NCI-H748 treated with DMSO at 0.1 percent for 48 hours (cell line): ENCODE measurements at places on chromosomes 13 and 19.

- no peak for DNase-seq
Observed at GRCh38 chr19:2266183-2266993, 10.2 kb upstream of the JSRP1 start.

- DNase-seq = no peak
Observed at GRCh38 chr19:3389876-3390371, 23.5 kb downstream of the NFIC start.

GRCh38 chr13:110028838-110029621 lies 242.6 kb upstream of the IRS2 start:
- DNase-seq = no peak

DNA sequence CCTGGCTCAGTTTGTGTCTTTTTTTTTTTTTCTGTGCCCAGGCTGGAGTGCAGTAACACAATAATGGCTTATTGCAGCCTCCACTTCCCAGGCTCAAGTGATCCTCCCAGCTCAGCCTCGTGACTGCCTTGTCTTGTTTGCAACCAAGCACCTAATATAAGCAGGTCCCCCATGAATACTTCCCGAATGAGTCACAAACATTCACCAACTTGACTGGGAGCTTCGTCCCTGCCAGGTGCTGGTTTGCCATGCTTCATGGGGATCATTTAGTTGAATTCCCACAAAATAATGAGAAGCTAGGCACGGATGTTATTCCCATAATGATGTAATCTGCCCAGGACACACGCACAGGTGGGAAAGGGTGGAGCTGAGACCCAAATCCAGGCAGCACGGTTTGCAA lies 176.5 kb downstream of the CACNA1A start:
- DNase-seq = no peak

DNA sequence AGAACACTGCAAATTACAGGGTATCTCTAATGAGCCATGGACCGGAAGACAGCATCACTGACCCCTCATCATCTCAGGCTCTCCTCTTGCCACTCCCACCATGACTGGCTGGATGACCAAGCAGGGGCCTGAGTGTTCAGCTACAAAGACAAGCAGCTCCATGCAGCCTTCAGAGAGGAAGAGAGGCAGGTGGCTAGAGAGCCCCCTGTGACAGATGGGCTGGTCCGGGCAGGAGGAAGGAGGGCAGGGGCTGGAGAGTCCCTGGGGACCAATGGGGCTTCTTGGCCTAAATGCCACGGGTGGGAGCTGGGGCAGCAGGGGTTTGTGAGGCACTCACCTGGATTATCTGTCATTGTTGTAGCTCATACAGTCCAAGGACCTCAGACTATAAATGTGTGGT lies 12.8 kb upstream of the RASA3 start:
- no peak for DNase-seq

- no peak for DNase-seq
Observed at GRCh38 chr13:47459512-47459911, 541.6 kb downstream of the SUCLA2 start.

- no peak for DNase-seq
Observed at GRCh38 chr19:32200312-32201038, 144.9 kb upstream of the ZNF507 start.

DNA sequence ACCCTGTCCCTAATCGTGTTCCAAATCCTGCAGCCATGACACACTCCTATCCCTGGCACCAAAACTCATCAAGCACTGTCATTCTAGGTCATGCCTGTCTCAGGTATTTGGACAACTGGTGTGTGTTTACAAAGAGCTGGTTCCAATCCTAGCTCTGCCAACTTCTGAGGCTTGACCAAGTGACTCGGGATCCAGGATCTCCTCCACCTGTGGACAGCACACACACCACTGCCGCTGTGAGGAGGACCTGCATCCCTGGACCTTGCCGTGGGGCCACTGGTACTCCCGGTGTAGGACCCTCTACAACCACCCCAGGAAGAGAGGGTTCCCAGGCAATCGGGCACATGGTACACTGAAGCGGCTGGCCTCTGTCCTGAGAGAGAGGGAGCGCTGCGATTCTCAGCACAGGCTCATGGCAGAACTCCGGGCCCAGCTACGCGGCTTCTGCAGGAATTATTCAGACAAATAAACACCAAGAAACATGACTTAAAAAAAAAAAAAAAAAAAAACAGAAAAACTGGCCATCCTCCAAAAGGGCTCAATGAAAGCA lies 20.4 kb downstream of the MLLT1 start:
- no peak for DNase-seq

DNA sequence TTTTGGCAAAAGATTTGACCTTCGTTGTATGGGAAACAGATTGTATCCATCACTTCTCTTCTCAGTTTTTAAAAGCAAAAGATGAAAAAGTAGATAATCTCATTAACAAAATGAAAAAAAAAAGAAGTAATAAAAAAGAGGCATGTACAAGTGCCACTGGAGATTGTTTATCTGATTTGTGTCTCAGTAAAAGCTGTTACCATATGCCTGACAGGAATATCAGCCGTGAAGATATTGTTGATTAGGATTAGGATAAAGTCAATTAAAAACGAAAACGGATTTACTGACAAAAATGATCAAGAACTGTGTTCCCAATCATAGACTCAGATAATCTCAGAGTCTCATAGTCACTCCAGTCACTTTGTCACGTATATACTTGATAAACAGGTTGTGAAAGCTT lies 842.1 kb upstream of the SLC10A2 start:
- DNase-seq = no peak

- no peak for DNase-seq
Observed at GRCh38 chr19:10554760-10555609, 10.8 kb downstream of the KRI1 start.

DNA sequence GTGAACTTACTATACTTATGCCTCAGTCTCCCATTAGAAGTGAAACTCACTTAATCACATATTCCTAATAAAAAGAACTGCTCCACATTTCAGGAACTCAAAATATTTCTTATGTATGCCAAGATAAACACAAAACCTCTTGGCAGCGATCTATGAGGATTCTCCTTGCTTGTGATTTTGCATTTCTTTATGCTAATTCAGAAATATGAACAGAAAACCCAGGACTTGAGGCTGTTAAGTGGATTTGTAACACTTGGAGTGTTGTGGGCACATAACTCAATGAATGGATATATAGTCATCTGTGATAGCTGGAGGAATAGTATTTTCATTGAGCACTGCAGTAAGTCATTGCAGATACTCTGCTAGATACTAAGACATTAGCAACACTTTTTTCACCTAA lies 5.6 kb upstream of the KATNAL1 start:
- DNase-seq = no peak

DNA sequence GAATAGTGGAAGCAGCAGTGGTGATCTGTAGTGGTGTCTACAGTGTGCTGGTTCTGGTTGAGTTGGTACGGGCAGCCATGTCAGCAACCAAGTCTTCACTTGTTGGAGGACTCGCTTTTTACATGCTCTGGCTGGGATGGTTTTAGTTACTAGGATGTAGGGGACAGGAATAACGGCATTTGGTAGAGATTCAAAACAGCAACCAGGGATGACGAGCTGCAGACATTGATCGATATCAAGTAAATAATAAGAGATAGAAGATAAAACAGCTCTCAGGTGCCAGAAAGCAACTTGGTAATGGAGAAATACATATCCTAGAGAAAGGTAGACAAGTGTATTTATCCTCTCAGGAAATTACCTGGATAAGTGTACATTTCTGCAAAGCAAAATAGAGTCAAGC lies 84.3 kb downstream of the PCCA start:
- no peak for DNase-seq

DNA sequence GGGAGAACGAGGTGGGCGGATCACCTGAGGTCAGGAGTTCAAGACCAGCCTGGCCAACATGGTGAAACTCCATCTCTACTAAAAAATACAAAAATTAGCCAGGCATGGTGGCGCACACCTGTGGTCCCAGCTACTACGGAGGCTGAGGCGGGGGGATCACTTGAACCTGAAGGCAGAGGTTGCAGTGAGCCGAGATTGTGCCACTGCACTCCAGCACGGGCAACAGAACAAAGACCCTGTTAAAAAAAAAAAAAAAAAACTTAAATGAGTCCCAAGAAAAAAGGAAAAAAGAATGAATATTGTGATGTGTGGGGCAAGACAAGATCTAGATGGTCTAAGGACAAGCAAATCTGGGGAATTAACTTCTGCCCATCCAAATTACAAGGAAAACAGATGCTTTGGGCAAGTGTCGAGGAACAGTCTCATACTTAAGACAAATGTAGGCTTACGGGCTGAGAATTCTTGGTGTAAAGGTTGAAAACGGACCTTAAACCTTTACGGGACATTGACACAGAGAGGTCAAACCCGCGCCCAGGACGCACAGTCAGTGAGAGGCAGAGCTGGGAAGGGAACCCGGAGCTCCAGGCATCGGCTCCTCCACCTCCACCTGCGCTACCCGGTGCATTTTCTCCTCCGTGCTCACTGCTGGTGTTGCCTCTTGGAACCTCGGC lies 656 bp upstream of the ZNF324 start:
- no peak for DNase-seq

DNA sequence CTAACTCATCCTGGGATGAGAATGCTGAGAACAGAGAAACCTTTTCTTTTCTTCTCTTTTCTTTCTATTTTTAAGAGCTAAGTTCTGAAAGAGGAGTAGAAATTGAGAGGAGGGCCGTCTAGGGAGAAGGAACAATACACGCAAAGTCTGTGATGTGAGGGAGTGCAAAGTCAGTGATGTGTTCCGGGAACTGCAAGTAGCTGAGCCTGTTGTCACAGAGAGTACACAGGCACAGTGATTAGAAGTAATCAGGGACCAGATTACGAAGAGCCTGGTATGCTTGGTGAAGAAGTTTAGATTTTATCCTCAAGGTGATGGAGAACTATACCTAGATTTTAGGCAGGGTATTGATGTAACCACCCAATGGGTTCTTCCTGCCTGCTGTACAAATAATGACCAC lies 32.0 kb upstream of the CXCL17 start:
- no peak for DNase-seq

DNA sequence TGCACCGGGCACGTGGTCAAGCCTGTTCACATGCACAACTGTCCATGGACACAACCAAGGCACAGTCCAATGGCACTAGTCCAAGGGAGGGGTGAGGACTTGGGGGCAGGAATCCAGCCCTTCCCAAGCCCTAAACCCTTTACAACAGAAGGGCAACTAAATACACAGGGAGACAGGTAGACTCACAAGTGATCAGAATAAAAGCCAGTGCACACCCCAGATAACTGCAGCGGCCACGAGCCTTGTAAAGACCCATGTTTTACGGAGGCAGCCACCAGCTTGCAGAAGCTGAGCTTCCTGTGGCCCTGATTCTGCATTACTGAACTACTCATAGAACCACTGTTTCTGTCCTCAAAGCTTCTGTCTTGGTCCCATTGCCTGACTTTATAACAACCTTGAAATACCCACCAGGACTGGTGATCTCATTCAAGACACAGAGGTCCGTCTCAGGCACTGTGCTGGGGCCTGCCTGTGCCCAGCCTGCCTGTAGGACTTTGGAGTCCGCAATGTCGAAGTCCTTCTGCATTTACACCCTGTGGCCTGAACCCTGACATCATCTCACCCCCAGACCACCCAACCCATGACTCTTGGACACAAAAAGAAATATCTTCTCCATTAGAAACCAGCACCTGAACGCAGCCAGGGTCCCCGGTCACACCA lies 181.2 kb downstream of the COL4A1 start:
- DNase-seq = no peak

DNA sequence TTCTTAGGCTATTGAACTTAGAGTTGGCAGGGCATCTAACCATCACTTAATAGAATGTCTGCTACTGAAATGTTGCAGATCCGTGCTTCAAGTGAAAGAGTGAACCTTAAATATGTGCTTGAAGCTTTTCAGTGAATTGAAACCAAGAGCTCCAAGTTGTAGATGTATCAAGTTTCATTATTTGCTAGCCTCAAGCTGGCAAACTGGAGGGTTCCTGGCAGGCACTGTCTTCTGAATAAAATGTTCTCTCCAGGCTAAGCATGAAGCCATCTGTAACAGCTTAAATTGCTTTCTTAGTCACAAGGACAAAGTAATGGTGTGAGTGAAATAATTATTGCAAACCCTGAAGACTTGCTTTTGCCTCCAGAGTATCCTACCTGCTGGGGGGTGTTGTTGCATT lies 415.0 kb upstream of the SPRY2 start:
- no peak for DNase-seq

DNA sequence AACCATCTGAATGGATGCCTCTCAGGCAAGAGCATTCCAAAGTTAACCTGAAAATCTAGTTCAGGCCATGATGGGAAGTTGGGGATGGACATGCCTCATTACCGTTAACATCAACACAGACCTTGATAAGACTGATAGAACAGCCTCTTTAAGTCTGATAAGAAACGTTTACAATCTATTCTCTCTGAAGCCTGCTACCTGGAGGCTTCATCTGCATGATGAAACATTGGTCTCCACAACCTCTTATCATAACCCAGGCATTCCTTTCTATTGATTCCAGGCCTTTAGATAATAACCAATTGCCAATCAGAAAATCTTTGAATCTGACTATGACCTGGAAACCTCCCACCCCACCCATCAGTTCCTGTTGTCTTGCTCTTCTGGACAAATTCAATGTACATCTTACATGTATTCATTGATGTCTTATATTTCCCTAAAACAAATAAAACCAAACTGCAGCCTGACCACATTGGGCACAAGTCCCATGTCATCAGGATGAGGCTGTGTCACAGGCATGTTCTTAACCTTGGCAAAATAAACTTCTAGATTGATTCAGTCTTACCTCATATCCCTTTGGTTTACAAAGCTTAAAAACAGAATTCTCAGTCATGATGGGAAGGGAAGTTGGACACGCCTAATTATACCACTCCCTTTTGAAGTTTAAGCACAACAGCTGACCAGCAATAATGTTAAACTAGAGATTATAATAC lies 843.8 kb upstream of the SPRY2 start:
- DNase-seq = no peak

GRCh38 chr13:27635266-27635665 lies 13.6 kb downstream of the POLR1D start:
- DNase-seq = no peak

- no peak for DNase-seq
Observed at GRCh38 chr13:79479882-79480281, 1.1 kb upstream of the NDFIP2 start.

GRCh38 chr13:83633746-83634145 lies 248.5 kb downstream of the SLITRK1 start:
- DNase-seq = no peak
